Left lobe of liver (tissue), 2 donors: ENCODE measurements at places on chromosomes 7 and 10.

DNA sequence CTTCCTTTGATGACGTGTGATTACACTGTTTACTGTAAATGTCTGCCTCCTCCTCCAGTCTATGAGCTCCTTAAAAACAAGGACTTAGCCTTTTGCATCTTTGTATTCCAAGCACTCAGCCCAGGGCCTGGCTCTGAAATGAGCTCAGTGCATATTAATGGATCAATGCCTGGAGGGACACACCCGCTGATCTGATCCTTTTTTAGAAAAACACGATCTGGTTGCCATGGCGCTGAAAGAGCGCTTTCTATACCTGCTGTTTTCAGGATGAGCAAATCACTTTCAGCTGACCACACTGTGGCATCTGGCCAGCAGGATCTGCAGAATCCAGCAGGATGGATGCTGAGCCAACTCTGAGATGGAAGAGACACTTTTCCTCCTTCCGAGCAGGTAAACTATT lies 37.8 kb upstream of the GARS1 start:
- no peak for DNase-seq

GRCh38 chr10:125375210-125375609 lies 214.8 kb upstream of the CTBP2 start:
- DNase-seq, result no peak

DNA sequence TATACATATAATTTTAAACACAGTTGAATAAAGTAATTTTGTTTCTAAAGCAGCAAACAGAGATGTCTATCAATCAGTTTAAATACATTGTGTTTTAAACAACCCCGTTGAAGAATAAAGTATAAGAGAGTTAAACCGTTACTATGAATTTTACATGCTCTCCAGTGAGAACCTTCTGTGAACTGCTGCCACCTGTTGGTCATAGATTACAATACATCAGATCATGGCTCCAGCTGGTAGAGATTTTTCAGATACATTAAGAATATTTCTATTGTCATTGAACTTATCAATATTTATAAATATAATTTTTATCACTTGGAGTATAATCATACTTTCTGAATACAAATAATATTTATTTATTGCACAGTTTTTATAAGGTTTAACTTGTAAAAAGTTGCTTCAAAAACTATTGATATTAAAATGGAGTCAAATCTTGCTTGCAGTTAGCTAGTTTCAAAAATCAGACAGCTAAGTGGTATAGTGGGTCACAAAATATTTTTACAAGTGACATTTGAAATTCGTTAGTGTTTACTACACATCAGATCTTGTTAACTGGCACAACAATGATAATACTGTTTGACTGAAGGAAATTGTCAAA lies 561.2 kb upstream of the PHF14 start:
- no peak for DNase-seq

- no peak for DNase-seq
Observed at GRCh38 chr10:88182601-88182930, 319.1 kb downstream of the PTEN start.

- DNase-seq, result no peak
Observed at GRCh38 chr7:95684505-95684904, 87.8 kb upstream of the DYNC1I1 start.

DNA sequence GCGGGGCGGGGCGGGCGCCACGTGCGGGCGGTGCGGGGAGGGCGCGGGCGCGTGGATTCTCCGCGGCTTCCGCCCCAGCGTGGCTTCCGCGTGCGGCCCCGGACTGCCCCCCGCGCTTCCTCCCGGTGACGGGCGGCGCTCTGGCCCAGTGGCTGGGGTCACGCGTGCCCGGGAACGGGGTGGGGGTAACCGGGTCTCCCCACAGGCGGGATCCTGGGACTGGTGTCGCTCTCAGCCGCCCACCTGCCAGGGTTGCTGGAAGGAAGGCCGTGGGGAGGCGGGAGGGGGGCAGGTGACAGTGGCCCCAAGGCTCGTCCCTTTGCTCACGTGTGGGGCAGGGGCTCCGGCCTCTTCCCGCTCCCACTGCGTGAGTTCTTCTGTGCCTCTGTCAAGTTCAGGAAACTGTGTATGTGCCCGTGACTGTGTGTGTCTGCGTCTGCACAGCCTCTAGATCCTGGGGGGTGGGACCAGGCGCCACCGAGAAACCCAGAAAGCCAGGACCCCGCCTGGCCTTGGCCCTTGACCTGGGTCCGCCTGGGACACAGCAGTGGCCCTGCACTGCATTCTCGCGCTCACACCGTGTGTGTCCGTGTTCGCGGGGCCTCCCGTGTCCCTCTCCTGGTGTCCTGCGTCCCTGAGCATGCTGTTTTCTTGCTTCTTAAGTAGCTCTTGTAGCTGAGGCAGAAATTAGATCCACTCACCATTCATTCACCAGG lies 919 bp downstream of the MAFK start:
- peak; percentile 71 for DNase-seq

DNA sequence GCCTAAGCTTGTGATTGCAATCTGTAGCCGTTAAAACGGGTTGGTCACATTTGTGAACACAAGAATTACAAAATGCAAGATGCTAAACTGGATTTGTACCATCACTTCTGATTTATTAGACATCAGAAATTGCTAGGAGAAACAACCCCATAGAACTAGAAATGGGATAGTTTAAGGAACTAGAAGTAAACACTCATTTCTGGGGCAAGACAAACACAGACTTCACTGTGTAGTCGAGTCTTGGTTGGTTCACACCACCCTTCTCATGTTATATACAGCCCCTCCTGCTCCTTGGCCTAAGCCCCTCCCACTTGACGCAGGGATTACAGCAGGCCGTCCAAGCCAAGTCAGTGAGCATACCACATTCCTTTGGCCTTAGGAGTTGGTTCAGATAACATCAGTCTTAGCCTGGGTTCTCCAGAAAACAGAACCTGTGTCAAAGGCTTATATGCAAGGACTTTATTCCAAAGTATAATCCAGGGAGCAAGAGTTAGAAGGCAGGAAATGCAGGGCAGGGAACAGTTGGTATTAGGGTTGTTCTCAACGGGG lies 2.0 kb upstream of the NRAP start:
- no peak for DNase-seq
